ENCODE measurements at places on chromosomes 1 and 21. TPM values are rescaled to one million over a fixed set of nuclear protein-coding genes. Genes with fewer than 3 reads are reported as not detected.
A peak's percentile ranks its signal among the peaks of the same experiment; 100 is the strongest.

DNA sequence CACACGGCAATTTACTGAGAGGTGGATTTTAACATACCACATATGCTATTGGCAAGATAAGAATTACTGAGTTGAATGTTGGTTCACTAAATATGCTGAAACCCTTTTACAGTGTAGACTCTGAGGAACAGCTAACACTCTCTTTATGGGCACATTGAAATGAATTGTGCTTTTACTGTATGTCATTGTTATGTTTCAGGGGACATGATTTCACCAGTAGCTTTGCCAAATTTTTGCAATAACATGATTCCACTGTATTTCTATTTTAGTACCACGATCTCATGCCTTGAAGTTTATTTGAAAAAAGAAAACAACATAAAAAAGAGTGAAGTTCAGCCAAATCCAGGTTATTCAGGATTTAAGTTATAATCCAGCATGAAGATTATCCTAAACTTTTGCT is 188.5 kb downstream of the HLX start:
- no peak for DNase-seq

- no peak for DNase-seq
Observed at GRCh38 chr1:86926883-86927282, 12.4 kb downstream of the HS2ST1 start.

DNA sequence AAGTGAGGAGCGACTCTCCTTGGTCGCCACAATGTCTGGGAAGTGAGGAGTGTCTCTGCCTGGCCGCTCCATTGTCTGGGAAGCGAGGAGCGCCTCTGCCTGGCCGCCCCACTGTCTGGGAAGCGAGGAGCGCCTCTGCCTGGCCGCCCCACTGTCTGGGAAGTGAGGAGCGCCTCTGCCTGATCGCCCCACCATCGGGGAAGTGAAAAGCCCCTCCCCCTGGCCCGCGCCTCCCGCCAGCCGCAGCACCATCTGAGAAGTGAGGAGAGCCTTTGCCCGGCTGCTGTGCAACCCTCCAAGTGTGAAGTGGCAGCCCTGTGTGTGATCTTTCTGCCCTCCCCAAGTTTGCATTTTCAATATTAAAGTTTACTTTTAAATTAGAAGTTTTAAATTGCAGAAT is 95.0 kb upstream of the PPP2R5A start:
- DNase-seq: no peak

GRCh38 chr1:167821969-167822685 is 91.8 kb downstream of the ADCY10 start:
- peak; percentile 43 for DNase-seq

- DNase-seq: peak; percentile 84
Observed at GRCh38 chr1:196558411-196558810, 49.8 kb downstream of the KCNT2 start.

- DNase-seq: peak; percentile 62
Observed at GRCh38 chr1:71296551-71297134, 215.8 kb upstream of the ZRANB2 start.

- no peak for DNase-seq
Observed at GRCh38 chr1:2206813-2207487, 12.4 kb upstream of the FAAP20 start.

DNA sequence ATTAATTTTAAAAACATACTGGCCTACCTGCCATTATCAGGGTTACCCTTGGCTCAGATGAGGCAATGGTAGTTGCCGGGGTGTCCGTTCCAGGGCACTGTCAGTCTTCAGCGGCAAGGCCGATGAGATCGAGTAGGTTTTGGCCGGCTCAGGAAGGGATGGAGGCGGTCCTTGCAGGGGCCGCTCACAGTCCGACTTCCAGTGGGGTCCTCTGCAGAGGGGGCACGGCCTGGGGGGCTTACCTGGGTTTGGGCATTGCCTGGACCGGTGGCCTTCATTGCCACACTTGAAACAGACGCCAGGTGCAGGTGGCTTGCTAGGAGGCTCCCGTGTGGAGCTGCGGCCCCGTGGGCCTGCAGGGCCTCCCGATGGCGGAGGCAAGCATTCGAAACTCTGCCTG is 2.5 kb downstream of the ERVH48-1 start:
- no peak for DNase-seq

- DNase-seq: no peak
Observed at GRCh38 chr1:46806196-46807020, 7.6 kb downstream of the CYP4B1 start.

DNA sequence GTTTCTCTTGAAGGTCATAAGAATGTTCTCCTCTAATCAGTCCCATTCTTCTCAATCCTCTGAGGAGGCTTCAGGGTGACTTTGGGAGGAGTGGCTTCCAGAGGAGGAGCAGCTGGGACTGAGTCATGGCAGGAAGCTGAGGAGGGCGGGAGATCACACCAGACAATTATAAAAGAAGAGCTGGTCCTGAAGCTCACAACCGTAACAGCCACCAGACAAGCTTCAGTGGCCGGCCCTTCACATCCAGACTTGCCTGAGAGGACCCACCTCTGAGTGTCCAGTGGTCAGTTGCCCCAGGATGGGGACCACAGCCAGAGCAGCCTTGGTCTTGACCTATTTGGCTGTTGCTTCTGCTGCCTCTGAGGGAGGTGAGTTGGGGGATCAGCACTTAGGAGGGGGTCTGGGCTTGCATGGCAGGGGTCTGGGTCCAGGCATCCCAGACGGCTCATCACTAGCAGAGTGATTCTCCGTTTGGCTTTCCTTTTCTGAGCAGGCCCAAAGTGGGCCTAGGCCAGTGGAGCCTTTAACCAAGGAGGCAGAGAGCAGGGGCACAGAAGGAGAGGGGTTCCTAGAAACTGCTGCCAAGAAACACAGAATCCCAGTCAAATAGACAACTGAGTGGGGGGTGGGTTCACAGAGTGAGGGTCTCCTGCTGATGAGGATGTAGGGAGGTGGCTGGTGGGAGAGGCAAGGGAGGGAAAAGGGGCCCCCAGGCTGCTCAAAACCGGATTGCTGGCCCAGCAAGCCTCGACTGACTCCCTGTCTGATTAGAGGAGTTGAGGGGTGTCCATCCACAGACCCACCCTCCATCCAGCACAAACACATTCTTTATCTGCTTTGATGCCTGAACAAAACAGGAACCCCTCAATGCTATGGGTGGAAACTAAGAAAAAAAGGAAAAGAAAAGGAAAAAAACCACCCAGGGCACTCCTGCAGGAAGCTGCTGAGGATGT is at the start of gene ECM1:
ECM1 (plus strand) TSS at position 198 of the 953 bp plus-strand sequence; CDS start at position 299, 101 bp downstream.
- DNase-seq: peak; percentile 85

DNA sequence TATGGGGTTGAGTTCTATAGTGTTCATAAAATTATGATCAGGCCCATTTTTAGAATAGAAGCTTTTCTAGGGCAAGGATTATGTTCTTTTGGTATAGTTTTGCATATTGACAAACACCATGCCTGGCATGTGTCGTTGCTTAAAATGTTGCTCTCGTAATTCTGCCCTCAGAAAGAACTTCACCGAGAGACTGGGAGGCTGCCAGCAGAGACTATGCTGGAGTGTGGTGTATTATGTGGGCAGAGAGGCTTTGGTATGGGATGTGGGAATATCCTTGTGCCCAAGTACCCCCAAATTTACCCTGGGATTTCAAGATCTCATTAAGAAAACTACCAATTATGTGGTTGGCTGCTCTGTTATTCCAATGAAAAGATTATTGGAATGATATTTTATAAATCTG is 27.9 kb downstream of the PGM1 start:
- no peak for DNase-seq

DNA sequence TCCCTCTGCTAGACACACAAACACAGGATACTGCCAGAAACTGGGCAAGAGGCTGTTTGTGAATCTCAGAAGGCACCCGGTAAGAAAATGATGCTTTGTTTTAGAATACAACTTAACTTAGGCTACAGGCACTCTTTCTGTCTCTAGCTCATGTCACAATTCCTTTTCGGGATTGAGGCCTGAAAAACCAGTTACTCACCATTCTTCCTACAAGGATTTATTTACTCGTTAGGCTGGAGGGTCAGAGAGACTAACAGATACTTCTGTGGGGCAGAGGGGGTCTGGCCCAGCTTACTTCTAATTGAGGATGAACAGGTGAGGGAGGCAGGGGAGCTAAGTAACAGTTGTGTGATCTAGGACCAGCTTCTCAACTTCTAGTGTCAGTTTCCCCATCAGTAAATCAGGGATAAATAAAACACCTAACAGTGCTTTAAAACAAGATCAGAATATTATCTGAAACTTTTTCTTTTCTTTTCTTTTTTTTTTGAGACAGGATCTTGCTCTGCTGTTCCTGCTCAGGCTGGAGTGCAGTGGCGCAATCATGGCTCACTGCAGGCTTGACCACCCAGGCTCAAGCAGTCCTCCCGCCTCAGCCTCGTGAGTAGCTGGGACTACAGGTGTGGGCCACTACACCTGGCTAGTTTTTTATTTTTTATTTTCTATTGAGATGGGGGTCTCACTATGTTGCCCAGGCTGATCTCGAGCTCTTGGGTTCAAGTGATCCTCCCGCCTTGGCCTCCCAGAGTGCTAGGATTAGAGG is 31.9 kb downstream of the NFYC start:
- DNase-seq: no peak

- no peak for DNase-seq
Observed at GRCh38 chr1:106268070-106268469, 788.4 kb upstream of the PRMT6 start.

DNA sequence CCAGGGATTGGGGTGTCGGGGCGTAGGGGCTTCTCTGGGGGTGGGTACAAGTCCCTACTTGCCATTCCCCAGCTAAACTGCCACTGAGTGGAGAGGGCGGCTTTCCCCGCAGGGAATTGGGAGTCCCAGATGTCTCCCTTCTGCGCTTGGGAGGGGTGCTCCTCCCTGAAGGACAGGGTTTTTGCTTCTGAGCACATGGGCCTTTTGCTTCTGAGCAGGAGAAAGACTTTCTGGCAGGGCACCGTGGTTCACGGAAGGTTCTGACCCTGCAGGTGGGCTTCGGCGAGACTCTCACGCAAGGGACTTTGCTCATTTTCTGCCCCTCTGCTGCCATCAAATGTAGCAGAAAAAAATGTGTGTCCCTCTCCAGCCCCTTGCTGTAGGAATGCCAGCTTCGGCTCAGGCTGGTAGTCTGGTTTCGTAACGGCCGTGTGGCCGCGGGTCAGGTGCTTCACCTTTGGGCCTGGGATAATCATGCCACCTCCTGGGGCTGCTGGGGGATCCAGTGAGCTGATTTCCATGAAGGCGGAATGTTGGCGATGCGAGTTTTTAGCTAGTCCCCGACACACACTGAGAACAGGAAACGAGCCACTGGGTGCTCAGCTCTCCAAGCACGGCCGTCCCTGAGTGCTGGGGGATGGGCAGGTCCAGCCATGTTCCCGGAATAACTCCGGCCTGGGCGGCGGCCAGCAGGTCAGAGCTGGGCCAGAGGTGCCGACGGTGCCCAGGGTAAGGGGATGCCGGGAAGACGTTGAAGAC is 364.0 kb downstream of the CAMTA1 start:
- DNase-seq: no peak

- DNase-seq: peak; percentile 18
Observed at GRCh38 chr1:9659328-9659727, 7.8 kb downstream of the PIK3CD start.

- no peak for DNase-seq
Observed at GRCh38 chr1:24904731-24905354, 25.2 kb downstream of the RUNX3 start.

DNA sequence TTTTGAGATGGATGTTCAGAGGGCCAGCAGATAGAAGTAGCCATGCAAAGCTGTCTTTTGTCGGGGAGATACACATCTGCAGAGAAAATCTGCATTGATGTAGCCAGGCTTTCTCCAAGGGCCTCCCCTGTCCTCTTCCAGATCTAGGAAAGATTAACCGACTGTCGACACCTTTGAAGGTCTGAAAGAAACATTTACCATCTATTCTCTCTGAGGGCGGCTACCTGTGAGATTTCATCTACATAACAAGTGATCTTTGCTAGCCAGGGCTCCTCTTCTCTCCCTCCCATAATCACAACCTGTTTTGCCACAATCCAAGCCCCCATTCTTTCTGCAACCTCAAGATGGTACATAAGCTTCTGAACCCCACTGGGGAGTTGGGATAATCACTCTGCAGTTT is 193.6 kb downstream of the RGS7 start:
- no peak for DNase-seq

GRCh38 chr1:235954306-235955283 is 87.9 kb upstream of the LYST start:
- DNase-seq: peak; percentile 4

DNA sequence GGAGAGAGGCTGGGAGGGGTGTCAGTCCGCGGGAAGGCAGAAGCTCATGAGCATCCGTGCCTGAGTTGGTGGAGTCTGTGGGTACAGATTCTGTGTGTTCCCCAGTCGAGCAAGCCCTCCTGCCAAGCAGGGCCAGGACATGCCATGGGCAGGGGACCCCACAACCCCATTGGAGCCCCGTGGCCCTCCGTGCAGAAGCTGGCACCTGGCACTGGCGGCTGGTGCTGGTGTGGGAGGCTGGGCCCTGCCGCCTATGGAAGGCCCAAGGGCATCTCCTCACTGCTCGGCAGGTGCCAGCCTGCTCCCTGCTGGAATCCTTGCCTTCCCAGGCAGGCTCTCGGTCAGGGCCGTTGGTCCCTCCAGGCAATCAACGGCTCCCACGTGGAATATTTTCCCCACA is 73.7 kb downstream of the UBE2T start:
- DNase-seq: no peak

DNA sequence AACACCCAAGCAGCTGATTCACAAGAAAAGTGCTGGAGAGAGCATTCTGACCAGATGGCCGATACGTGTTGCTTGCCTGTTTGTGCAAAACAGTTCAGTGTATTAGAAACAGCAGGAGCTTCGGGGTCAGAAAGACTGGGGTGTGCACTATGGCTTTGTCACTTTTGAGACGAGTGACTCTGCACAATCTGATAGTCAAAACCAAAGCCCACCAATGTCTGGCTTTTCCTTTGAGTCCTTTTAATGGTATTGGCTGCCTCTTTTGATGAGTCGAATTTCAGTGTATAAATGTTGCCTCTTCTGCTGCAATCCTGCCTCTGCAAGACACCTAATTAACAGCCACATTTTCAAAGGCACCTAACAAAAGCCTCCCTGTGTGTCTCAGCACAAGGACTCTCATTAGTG is 444.6 kb downstream of the AJAP1 start:
- no peak for DNase-seq

DNA sequence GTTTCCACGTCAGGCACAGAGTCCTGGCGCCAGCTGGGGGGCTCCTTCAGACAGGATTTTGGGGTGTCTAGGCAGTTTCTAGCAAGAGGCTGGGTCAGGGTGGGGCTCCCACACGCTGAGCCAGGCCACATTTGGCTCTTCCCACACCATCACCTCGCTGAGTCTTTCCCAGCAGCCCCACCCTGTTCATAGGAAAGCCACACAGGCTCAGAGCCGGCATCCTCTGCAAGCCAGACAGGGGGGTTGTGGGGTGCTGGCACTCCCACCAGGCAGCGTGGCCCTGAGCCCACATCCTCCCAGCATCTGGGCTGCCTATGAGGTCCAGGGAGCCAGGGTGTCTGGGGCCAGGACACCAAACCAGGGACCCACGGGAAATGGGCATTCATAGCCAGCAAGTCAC is 2.8 kb upstream of the GPR153 start:
- no peak for DNase-seq

GRCh38 chr1:218345673-218346390 is 696 bp downstream of the TGFB2 start:
- DNase-seq: peak; percentile 70

- DNase-seq: no peak
Observed at GRCh38 chr1:32249831-32250525, 1.1 kb upstream of the LCK start.

The OR2L5 gene
- total RNA-seq: not detected

The CATSPERE gene
- 0.11 TPM for total RNA-seq

The SMCP gene
- not detected for total RNA-seq

The OR6N1 gene
- total RNA-seq: not detected

The HCRTR1 gene
- total RNA-seq: not detected

The CFHR2 gene
- not detected for total RNA-seq

The KRTAP12-2 gene
- not detected for total RNA-seq

The SELL gene
- not detected for total RNA-seq

The NEGR1 gene
- 8.8 TPM for total RNA-seq

The ILDR2 gene
- total RNA-seq: 0.69 TPM

The A3GALT2 gene
- not detected for total RNA-seq

The TMEM125 gene
- total RNA-seq: not detected
